Thoracic aorta (tissue), 2 donors: ENCODE measurements at places on chromosomes 11 and 22.

GRCh38 chr11:11336664-11337063 lies 16.4 kb downstream of the CSNK2A3 start:
- DNase-seq, result no peak

DNA sequence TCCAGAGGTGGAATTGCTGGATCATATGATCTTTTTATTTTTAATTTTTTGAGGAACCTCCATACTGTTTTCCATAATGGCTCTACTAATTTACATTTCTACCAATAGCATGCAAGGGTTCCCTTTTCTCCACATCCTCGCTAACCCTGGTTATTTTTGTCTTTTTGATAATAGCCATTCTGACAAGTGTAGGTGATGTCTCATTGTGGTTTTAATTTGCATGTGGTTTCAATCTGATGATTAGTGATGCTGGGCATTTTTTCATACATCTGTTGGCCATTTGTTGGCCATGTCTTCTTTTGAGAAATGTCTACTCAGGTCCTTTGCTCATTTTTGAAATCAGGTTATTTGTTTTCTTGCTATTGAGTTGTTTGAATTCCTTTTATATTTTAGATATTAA lies 15.4 kb upstream of the OR4D5 start:
- no peak for DNase-seq

- DNase-seq, result no peak
These were observed 742 bp upstream of the BBOX1 start for GRCh38 chr11:27039873-27040272.

DNA sequence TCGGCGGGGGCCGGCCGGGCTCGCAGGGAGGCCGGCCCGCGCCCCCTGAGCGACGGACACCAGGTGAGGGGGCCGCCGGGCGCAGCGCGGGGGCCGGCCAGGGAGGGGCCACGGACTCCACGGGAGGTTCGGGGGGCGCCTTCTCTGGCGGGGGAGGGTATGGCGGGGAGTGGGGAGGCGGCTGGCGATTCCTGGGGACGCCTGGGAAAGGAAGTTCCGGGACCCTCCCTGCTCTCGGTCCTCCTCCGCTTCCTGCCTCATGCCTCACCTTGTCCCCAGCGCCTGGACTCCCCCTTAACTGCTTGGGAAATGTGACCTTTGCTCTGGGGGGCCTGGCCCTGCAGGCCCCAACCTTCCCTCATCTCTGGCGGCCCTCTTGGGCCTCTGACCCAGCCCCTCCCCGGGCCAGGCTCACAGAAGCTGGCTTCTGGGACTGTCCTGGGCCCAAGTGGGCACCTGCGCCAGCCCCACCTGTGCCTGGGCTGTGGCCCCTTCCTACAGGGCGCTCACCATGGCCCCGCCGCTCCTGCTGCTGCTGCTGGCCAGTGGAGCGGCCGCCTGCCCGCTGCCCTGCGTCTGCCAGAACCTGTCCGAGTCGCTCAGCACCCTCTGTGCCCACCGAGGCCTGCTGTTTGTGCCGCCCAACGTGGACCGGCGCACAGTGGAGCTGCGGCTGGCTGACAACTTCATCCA lies 516 bp downstream of the LRFN4 start:
- no peak for DNase-seq

GRCh38 chr11:46327829-46328228 lies 19.4 kb upstream of the DGKZ start:
- DNase-seq, result no peak

- no peak for DNase-seq
These were observed 5.3 kb downstream of the CABP2 start for GRCh38 chr11:67517784-67518552.

DNA sequence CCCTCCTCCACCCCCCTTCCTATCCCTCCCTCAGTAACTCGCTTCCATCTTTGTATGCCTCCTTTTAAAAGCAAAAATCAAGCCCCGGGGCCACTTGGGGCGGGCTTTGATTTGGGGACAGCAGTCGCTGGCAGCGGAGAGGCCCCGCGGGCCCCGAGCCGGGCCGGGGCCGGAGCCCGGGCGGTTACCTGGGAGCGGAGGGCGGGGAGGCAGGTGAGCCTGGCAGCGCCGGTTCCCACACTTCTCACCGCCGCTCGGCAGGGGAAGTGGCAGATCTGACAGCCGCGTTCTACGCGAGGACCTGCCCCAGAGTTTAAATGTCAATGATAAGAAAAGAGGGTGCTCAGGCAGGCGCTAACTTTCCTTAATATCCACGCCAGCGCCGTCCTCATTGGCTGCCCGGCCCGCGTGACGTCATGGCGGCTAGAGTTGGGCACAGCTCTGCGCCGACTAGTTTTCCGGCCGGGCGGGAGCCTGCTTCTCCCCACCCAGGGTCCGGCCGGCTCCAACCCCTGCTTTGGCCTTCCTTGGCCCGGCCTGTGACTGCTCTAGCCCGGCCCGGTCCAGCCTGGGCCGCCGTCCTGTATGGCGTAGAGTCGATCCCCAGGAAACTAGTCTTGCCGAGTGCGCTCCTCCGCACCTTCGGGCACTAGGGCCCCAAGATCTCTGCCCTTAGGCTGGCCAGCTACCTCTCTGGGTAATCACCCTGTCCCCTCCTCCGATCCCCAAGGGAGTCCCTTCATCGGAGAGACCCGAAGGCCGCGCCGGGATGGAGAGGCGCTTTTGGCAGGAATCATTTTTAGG lies 6.7 kb upstream of the PAX6 start:
- no peak for DNase-seq
